ENCODE measurements at places on chromosomes 11 and 22.

- no peak for DNase-seq
Measured at GRCh38 chr22:49176956-49177355, 650.7 kb downstream of the BRD1 start.

- DNase-seq = no peak
Measured at GRCh38 chr22:46965555-46966494, 203.4 kb downstream of the TBC1D22A start.

DNA sequence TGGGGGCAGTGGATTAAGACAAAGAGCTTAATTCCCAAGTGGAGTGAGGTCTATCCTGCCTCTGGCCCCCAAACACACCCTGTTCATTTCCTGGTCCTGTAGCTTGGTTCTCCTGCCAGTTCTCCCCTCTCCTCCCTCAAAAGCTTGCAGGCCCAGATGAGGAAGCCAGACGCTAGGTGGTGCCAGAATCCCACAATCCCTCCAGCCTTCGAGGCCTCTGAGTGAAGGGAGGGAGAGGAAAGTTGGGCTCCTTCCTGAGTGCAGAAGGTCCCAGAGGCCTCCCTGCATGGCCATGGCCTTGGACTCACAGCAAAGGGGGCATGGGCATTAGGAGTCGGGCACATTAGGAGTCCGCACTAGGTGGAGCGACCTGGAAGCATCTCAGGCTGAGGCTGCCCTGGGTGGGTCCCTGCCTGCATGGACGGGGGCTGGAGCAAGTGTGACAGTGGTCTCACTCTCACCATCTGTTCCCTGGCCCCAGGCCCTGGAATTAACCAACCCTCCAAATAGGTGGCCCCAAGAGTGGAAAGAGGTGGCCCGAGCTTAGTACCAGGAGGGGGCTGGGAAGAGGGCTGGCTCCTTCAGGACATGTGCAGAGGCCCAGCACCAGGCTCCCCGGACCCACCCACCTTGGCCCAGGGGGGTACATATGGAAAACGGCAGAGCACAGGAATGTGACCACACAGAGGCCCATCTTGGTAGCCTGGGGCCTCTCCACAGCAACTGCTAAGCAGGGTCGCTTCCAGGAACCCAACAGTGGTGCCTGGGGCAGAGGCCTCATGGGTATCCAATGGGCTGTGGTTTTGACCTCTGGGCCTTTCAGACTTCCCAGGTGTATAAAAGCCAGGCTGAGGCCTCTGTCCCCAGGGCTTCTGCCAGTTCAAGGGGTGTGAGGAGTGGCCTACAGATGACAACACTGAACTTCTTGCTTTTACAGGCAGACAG is 5.2 kb downstream of the FXYD2 start:
- no peak for DNase-seq

DNA sequence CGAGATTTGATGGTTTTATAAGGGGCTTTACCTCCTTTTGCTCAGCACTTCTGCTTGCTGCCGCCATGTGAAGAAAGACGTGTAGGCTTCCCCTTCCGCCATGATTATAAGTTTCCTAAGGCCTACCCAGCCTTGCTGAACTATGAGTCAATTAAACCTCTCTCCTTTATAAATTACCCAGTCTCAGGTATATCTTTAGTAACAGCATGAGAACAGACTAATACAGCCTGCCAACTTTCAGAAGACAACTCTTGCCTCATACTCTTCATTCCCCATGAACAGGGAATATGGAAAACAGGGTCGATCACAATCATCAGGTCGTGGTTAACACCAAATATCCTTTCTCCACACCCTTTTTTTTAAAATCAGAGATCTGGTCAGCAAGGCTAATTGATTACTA is 83.0 kb downstream of the MPPED2 start:
- no peak for DNase-seq

All from activated CD8-positive, alpha-beta memory T cell treated with anti-CD3 and anti-CD28 coated beads, Interleukin-2, amount 10 ng/mL, durations not matched to agents 7 days and 5 days (primary cell).